Suprapubic skin (tissue), 4 donors: ENCODE measurements at places on chromosomes 11 and 22. TPM values are rescaled to one million over a fixed set of nuclear protein-coding genes. Genes with fewer than 3 reads are reported as not detected.
A peak's percentile ranks its signal among the peaks of the same experiment; 100 is the strongest.

KCTD14 gene
- 6.0 TPM for total RNA-seq

- DNase-seq = no peak
Observed at GRCh38 chr11:60040109-60040508, at the start of gene OOSP2. Gene OOSP2 (plus strand): TSS chr11:60040409. CDS start chr11:60040460, 51 bp downstream.

DNA sequence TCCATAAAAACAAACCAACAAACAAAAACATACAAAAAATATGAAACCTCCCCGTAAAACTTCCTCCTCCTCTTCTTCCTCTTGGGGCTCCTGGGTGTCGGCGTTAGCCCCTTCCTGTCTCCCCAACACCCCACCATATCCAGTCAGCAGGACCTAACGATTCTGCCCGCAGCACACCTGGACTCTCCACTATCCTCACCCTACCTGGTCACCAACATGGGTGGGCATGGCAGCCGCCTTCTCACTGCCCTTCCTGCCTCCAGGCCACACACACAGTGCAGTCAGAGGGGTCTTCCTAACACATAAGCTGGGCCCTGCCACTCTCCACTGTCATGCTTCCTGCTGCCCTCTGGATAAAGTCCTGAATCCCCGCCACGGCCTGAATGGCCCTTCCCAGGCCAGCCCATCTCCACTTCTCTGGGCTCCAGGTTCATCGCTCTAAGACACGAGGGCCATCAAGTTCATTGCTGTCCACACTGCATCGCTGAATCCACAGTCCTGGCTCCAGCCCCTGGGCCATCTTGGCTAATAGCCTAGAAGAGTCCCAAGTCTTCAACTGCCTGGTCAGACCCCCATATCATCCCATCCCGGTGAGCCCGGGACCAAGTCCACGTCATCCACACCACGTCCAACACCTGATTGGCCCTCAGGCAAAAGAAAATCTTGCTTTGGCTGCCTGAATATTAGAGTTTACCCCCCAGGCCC is 76.2 kb downstream of the IGLL1 start:
- no peak for DNase-seq

DNA sequence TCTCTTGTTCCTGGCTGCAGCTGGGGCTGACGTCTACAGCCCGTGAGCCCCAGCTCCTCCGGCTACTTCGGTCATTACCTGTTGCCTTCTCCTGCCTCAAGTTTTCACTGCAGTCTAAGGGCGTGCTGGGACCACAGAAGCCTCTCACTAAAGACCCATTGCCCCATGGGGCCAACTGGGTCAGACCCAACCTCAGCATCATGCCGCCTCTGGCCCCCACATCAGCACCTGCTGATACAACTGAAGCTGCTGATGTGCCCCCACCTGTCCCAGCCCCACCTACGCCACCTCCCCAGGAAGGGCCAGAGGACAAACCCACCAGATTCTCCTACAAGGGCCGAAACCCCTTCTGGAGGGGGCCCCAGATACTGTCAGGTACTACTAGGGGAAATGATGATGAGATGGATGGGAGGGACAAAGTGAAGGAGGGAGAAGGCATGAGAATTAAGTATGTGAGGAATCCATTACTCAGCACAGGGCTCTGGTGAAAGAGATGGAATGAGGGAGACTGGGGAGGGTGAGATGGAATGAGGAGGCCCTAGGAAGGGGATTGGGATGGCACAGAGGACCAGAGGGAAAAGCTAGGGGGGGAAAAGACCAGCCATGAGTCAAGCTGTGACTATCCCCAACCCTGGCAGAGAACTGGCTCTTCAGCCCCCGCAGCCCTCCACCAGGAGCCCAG is 5.1 kb downstream of the C11orf42 start:
- DNase-seq = no peak

GRCh38 chr11:124674571-124674970 is 867 bp downstream of the SPA17 start:
- no peak for DNase-seq

TSPAN32 gene
- not detected for total RNA-seq

SCUBE1 gene
- total RNA-seq = 0.80 TPM

STK33 gene
- total RNA-seq = not detected

DNA sequence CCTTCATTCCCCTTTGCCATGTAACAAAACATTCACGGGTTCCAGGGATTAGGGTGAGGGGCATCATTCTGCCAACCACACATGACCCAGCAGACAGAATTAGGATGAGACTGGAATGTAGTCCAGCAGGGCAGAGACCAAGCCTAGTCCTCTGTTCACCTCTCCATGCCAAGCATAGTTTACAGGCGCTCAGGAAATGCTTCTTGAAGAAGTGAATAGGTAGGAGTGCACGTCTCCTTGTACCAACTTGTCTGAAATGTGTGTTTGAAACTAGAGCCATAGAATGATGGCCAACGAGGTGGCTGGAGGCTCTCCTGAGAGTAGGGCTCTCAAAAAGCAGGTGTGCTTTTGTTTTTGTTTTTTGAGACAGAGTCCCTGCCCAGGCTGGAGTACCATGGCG is 8.2 kb downstream of the SPINDOC start:
- DNase-seq = no peak

GRCh38 chr22:41512421-41513194 is 31.7 kb downstream of the POLR3H start:
- no peak for DNase-seq

- no peak for DNase-seq
Observed at GRCh38 chr11:119626871-119627270, 102.1 kb downstream of the NECTIN1 start.

INS gene
- total RNA-seq = not detected

APLP2 gene
- total RNA-seq = 237 TPM

GRCh38 chr11:110031171-110031570 is 62.0 kb upstream of the ZC3H12C start:
- DNase-seq = no peak

PHLDA2 gene
- total RNA-seq = 26.4 TPM

STX3 gene
- 27.6 TPM for total RNA-seq

DNA sequence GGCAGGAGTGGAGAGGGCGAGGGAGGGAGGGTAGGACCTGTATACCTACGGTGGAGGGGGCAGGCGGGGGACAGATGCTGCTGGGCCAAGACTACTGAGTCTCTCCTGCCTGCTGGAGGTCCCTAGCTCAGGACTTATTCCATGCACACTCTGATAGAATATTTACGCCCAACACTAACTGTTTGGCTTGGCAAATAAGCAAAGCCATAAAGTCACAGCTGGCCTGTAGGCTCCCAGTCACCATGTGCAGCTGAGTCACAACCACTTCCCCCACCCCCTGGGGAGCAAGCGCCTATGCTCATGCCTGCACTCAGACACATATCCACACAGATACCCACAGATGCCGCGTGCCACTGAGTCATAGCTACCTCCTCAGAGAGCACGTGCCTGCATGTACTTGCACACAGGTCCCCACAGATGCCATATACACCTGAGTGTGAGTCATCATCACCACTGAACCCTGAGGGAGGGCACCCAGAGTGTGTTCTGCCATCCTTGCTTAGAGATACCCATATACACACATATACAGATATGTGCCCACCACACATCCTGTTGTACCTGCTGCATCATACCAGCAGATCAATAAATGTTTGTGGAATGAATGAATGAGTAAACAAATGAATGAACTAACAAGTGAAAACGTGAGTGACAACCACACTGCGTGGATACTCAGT is 95.8 kb downstream of the SWAP70 start:
- DNase-seq = peak; percentile 97

SYCE3 gene
- not detected for total RNA-seq

DNA sequence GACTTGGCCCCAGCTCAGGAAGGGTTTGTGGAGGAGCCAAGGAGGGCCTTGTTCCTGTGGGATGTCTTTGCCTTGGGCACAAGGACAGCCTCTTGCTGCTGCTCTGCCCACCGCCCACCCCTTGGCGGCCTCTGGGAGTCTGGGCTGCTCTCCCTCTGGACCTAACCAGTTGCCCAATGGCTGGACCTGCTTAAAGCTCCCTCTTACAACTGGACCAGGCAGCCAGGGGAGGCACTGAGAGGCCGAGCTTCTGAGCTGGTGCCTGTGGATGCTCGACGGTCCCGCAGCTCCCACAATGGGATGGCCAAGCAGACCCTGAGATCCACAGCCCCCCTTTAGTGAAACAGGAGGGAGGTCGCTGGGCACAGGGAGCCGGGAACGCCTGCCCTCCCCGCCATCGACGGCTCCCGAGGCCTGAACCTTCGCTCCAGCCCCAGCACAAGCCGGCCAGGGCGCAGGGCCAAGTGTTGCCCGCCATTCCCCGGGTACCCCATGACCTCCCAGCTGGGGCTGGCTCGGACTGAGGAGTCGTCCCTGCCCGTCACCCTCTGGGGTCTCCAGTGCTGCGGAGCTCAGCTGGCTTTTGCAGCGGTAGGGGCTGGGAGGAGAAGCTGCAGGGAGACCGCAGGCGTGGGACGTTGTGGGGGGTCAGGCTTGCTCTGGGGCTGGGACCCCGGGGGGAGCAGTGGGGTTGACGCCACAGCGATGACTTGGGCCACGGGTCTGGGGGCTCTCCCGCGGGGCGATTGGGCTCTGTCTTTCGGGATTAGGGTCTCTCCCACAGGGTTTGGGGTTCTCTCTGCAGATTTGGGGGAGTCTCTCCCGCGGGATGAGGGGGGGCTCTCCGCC is 584 bp upstream of the GAL start:
- peak; percentile 72 for DNase-seq

BATF2 gene
- total RNA-seq = not detected

- no peak for DNase-seq
Observed at GRCh38 chr11:29448246-29448877, 568.5 kb downstream of the KCNA4 start.

- no peak for DNase-seq
Observed at GRCh38 chr11:125123194-125123946, 11.9 kb upstream of the TMEM218 start.

- DNase-seq = no peak
Observed at GRCh38 chr11:117973503-117973860, 12.7 kb upstream of the IL10RA start.

DNA sequence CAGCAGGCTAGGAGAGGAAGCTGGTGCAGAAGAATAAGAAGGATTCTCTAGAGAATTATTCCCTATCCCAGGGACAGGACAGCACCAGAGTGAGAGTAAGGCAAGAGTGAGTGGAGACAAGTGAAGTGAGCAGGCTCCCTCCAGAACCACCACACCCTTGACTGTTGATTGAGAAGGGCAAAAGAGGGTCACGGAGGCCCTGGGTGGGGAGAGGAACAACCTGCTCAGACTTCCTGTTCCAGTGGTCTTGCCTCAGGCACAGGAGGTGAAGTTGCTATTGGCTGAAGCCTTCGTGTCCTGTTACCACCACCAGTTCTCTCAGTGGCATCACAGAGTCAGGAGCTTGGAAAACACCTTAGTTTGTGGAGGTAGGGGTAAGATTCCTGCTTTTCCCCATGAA is 51.7 kb upstream of the CCDC89 start:
- no peak for DNase-seq

DNA sequence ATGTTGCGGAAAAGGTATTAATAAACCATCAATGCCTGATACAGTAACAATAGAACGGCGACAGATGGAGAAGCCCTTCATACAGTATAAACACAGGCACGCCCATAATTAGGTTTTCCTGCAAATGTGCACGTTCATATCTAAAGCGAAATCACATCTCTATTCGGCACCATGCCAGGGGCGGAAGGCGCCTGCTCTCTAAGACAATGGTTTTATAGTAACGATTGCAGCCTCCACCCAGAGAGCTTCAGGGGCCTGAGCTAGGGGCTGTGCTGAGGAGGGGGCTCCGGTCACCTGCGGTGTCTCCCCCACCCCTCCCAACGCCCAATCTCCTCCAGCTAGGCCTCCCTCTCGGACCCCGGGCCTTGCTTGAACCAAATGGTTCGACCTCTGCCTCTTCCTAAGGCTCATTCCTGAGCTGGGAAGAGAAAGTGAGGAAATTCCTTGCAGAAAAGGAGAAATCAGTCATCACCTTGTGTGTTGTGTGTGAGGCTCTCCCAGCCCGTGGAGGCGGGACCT is 9.6 kb downstream of the KRTAP5-5 start:
- no peak for DNase-seq

- no peak for DNase-seq
Observed at GRCh38 chr22:29473001-29473400, 7.0 kb upstream of the NEFH start.

TMEM45B gene
- 42.0 TPM for total RNA-seq

DNA sequence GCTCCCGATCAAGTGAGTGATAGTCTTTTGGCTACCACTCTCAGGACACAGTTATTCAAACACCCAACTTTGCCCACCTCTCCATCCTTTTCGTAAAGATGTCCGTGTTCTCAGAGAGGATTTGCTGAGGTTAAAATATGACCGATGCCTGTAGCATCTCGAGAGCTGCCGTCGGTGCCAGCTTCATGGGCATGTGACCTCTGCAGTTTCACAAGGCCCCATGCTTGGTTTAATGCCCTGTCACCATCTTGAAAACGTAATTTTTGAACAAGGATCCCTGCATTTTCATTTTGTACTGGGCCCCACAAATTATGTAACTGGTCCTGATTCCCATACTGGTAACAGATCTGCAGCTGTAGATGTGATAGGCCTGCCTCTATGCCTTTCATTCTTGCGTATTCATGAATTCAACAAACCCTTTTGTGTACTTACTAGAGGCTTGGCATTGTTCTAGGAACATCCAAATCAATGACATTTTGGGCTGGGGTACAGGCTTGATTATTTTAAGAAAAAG is 85.1 kb downstream of the BMAL1 start:
- DNase-seq = no peak

- DNase-seq = no peak
Observed at GRCh38 chr22:33242078-33242477, 183.9 kb upstream of the SYN3 start.

GRCh38 chr11:2273771-2274170 is 3.4 kb upstream of the ASCL2 start:
- DNase-seq = no peak

DNA sequence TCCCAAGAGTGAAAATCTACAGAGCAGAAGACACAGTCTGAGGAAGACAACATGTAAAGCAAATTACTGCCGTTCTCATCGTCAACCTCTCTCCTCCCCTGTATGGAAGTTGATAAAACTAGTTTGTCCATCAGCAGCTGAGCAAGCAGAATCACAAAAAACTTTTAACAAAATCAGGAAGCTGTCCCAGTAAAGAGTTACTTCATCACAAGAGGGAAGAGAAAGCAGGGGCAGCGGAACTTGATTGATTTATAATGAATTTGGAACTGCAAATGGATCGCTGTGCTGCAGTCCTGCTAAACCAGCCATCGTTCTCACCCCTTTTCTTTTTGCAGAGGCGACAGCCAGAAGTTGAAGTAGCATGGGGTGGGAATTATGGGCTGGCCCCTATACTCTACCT is 13.7 kb upstream of the UCP3 start:
- DNase-seq = no peak
